ENCODE measurements at places on chromosomes 2 and 18.

DNA sequence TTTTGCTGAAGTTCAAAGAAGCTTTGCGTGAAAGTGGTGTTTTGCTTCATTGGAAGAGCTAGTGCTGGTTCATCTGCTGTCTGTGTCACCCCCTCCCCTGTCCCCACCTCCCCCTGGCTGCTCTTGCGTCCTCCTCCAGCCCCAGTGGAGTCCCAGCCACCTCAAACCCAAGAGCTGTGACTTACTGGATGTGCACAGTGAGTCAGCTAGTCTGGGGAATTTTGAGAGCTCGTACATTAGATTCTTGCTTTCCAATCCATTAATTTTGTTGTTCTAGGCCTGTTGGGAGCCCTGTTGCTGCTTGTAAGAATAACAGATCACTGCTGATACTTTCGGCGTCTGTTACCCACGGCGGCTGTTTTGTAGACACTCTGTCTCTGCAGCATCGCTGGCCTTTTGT is 412.1 kb downstream of the TSN start:
- no peak for DNase-seq

- DNase-seq = no peak
Measured at GRCh38 chr2:182064019-182064778, 78.5 kb downstream of the PPP1R1C start.

- DNase-seq = no peak
Measured at GRCh38 chr18:2572892-2573291, 1.5 kb downstream of the NDC80 start.

GRCh38 chr2:74390606-74391005 is 10.5 kb upstream of the DCTN1 start:
- no peak for DNase-seq

DNA sequence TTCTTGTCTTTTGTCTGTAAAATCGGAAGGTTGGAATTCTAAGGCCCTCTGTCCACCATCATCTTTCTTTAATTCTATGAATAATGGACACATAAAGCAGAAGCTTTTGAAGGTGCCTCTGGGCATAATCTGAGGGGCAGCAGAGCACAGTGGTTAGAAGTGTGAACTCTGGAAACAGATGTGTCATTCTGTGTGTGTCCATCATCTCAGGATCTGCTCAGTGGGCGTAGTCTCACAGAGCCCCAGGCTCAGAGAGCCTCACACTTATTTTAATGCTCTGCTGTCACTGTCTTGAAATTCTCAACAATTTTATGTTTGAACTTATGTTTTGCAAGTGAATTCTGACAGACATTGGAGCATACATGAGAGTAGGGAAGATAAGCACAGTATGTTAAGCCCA is 31.0 kb upstream of the CCDC93 start:
- no peak for DNase-seq

DNA sequence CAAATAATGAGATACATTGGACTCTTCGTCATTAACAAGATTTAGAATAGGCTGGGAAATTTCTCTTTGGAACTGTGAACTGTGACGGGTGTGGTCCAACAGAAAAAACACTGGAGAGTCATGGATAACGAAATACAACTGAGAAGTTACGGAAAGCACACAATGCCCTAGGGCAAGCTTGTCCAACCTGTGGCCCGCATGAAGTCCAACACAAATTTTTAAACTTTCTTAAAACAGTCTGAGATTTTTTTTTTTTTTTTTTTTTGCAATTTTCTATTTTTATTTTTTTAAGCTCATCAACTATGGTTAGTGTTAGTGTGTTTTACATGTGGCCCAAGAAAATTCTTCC is 27.7 kb downstream of the CDC42EP3 start:
- DNase-seq = no peak

Measured in T-cell (primary cell).